ENCODE measurements at places on chromosomes 5 and 9. TPM values are rescaled to one million over a fixed set of nuclear protein-coding genes. Genes with fewer than 3 reads are reported as not detected.
A peak's percentile ranks its signal among the peaks of the same experiment; 100 is the strongest.

GRCh38 chr9:127393645-127394044, 3.3 kb upstream of the SLC2A8 start:
- DNase-seq: peak; percentile 24

NMUR2 gene
- not detected for total RNA-seq

- no peak for DNase-seq
Observed at GRCh38 chr5:179192891-179193470, 132.8 kb downstream of the ZNF354C start.

GRCh38 chr9:72718503-72718902, 197.1 kb downstream of the TMC1 start:
- no peak for DNase-seq

- DNase-seq: peak; percentile 21
Observed at GRCh38 chr5:64074533-64074932, 91.1 kb upstream of the RNF180 start.

DNA sequence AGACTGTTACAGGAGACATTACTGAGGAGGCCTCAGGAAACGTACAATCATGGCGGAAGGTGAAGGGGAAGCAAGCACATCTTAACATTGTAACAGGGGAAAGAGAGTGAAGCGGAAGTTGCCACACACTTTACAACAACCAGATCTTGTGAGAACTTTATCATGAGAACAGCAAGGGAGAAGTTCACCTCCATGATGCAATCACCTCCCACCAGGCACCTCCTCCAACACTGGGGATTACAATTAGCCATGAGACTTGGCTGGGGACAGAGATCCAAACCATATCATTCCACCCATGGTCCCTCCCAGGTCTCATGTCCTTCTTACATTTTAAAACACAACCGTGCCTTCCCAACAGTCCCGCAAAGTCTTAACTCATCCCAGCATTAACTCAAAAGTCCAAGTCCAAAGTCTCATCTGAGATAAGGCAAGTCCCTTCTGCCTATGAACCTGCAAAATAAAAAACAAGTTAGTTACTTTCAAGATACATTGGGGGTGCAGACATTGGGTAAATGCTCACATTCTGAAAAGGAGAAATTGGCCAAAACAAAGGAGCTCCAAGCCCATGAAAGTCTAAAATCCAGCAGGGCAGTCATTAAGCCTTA, 138.3 kb downstream of the TMEM161B start:
- DNase-seq: no peak

DNA sequence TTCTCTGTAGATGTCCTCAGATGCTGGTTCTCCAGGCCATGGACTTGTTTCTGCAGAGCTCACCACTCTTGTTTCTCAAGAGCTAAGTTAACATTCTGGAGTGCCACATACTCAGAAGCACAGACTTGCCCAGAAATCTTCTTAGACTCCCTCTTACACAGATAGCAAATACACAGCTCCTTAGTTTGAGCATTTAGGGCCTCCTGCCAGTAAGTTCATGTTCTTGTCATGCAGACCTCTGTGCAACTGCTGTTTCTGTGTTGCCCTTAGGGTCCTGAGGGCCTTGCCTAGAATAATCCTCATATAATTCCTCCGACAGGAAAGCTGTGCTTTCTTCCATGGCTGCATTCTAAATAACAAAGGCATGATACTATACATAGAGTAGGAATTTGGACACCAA, 1.3 kb upstream of the PTPDC1 start:
- no peak for DNase-seq

TUSC1 gene
- total RNA-seq: 2.9 TPM

C9 gene
- not detected for total RNA-seq

DNA sequence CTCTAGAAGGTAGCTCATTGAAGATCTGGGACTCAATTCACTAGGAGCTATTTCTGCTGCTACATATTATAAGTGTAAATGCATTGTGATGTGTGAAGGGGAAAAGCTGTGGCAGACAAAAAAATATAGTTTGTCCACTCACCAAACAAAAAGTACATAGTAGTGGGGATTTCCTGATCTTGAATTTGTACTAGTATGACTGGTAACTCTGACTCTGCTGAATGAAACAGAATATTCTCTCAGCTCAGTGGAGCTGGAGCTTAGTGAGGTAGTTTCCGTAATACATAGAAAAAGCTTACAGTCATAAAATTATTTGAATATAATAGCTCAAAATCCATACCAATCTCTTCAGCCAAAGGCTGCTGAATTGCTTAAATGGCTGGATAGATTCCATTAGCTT, 455.6 kb upstream of the CD180 start:
- DNase-seq: no peak

DNA sequence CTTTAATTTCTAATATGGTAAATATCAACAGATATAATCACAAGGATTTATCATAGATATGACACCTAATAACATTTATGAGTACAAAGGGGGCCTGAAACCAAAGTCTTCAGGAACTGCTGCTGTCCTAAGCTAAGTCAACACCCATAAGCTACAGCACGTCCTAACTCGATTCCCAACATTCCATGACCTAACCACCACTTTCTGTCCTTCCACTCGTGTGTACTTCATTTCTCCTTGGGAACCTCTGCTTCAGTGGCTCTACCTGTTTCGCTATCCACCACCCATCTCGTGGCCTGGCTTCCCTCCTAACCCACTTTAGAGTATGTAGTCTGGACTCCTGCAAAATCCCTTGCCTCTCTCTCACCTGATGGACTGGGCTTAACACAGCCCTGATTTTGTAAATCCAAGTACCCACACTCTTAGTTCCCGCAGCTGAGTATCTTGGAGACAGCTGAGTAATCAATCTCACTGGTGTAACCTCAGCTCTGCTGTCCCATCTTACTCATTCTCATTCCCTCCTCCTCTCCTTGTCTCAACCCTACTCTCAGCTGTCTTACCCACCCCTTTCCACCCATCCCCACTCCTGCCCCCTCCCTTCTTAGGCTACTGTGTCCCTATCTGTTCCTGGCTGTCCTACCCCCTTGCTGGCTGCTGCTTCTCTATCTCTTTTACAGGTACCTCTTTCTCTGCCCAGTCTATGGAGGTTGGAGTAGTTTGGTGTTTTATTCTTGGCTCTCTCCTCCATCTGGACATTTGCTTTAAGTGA, 101.8 kb downstream of the MAST4 start:
- no peak for DNase-seq

GLRA1 gene
- total RNA-seq: not detected
